ENCODE measurements at places on chromosomes 12 and 14.

DNA sequence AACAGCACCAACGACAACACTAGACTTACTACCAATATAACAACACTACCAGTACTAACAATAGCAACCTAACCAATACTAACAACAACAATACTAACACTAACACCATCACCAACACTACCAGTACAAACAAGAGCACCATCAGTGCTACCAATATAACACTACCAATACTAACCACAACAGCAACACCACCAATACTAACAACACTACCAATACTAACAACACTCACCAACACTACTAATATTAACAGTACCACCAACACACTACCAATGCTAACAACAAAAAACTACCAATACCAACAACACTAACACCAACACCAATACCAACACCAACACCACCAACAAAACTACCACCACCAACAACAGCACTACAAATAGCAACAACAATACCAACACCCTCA is 25.1 kb downstream of the PTGER2 start:
- no peak for DNase-seq

DNA sequence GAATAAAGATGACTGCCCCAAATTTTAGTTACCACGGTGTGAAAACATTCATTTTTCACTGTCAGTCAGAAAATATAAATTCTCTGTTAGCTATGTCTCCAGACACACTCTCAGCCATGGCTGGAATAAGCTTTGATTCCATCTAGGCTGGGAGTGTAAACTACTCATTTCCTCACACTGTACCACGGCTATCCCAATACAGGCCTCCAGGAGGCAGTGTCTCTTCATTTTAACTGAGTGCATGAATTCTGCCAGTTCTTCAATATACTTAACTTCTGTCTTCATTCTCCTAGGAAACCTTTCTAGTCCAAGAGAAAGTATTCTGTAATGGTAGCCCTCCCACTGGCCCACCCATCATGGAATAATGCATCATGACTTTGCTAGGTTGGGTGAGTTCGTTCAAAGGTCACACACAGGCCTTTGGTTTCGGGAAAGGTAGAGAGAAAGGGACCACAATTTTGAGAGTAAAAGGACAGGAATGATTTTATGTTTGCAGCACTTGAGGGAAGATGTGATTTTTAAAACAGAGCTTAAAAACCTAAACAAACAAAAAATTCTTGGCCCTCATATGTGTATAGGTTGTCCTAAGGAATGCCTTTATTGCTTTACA is 381.1 kb downstream of the SEC23A start:
- no peak for DNase-seq

DNA sequence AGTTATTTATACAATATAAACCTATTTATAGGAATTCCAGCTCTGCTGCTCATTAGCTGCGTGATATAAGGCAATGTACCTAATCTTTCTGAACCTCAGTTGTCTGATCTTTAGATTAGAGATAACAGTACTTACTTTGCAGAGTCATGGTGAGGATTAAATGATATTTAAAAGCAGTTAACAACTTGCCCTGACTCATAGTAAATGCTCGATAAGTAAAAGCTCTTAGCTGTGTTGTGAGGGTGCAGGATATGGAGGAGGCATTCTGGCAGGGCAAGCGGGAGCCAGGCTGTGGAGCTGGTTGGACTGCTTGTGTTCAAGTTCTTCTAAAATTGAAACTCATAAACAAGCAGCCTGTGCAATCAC is 140.0 kb upstream of the PRICKLE1 start:
- no peak for DNase-seq

GRCh38 chr14:101195309-101195901 is 291.9 kb upstream of the RTL1 start:
- no peak for DNase-seq

- DNase-seq = no peak
These were observed 169.2 kb downstream of the PAWR start for GRCh38 chr12:79521576-79521975.

- DNase-seq = no peak
These were observed at the start of gene CLEC4A for GRCh38 chr12:8123124-8123912. Gene CLEC4A (plus strand): TSS chr12:8123617. CDS start chr12:8123879, 262 bp downstream.

- no peak for DNase-seq
These were observed 4.0 kb upstream of the C1R start for GRCh38 chr12:7096006-7096932.

DNA sequence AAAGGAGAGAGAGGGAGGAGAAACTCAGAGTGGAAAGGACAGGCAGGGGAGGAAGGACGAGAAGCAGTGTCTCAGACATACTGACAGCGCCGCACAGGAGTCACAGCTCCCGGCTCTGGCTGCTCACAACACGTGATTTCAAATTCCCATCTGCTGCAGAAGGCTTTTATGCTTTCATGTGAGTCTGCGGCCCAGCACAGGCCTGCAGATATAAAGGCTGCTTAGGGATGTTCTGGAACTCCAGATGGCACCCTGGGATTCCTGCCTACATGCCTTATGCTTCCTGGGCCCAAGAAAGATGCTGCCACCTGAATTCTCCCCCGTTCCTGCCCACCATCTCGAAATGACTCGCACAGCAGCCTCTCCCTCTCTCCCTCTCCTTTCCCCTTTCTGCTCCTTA is 89.6 kb downstream of the NUAK1 start:
- DNase-seq = no peak

DNA sequence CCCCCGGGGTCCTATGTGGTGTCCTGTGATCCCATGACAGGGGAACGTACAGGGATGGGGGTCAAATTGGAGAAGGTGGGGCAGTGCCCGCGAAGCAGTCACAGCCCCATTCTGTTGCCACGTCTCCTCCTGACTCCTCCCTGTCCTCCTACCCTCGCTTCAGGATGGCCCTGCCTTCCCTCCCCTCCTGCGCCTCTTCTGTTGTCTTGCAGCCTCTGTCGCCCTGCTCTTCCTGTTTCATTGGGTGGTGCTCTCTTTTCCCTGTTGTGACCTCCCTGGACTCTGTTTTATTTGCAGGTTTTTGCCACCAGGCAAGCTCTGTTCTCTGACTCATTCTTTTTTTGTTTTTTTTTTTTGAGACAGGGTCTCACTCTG is 18.7 kb downstream of the CABP1 start:
- no peak for DNase-seq

DNA sequence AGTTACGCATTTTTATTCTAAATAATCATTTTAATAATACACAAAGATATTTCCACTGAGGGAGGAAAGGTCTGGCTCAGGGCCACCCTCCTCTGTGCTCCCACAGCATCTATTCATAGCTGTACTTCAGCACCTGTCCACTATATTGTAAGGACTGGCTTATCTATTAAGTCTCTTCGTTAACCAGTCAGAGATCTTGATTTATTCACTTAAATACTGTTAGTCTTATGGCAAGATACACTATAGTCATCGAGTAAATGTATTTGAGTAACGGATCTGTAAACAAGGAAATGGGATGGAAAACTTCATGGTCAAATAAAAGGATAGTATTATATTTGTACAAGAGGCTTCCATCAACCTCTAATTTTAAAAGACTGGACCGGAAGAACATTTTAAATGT is 54.6 kb downstream of the SPTLC2 start:
- no peak for DNase-seq

DNA sequence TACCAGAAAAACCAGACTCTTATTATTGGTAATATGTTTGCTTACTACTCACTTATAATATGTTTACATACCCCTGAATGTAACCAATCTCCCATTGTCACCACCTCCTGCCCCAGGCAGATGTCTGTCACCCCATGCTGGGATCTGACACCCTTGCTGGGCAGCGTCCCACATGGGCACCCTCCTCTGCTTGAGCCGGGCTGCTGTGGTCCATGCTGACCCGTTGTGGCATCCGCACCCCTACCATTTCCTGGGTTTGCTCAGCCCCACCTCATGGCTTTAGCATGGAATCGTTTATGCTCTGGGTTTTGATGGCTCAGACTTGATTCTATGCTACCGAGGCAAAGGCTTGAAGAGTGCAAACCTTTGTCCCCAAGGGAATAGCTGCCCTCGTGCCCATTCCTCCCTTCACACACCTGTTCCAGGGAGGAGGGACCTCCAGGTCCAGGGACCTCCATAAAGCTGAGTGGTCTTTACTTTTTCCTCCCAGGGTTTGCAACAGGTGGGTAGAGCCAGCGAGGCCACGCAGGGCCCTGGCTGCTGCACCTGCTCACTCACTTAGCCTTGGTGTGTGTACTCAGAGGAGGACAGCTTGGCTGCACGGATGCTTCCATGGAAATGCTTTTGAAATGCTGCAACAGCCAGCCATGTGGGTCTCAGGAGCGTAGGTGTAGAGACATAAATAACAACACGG is 68.7 kb downstream of the PRMT8 start:
- no peak for DNase-seq

GRCh38 chr12:91057368-91058165 is at the start of gene KERA:
Gene KERA (minus strand): TSS chr12:91058024. CDS start chr12:91056281, 1,743 bp downstream.
- no peak for DNase-seq

DNA sequence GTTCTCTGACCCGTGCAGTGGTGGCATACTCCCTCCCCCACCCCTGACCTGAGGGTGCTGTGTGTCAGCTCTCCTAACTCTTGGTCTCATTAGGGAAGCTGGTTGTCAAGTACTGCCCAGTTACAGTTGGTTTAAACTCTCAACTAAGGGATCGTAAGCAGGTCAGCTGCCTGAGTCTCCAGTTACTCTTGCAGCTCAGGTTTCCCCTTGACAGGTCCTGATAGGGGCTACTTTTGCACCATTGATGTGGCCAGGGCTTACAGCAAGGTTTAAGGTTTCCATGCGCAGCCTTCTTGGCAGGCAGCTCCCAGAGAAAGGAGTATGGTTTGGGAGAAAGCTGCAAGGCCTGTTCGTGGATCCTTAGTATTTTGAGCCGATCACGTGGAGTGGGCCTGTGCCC is 74.5 kb downstream of the ETV6 start:
- DNase-seq = no peak

DNA sequence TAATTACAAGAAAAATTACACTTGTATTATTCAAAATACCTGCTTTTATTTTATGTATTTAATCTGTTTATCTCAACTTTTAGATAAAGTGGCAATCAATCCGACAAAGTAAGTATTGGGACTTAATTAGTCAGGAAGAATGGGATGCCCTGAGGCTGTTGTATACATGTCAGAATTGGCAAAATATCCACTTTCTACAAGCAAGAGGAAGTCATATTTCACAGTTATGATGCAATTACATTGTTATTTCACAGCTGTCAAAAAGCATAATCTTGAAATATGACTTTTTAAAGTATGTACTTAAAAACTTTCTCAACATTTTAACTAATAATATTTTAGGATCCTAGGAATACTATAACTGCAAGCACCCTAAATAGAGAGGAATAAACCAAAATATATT is 357.1 kb upstream of the MGAT4C start:
- no peak for DNase-seq

- no peak for DNase-seq
These were observed 70.8 kb downstream of the SRGAP1 start for GRCh38 chr12:63915105-63915800.

- no peak for DNase-seq
These were observed 22.9 kb upstream of the CACNA1C start for GRCh38 chr12:2029851-2030250.

DNA sequence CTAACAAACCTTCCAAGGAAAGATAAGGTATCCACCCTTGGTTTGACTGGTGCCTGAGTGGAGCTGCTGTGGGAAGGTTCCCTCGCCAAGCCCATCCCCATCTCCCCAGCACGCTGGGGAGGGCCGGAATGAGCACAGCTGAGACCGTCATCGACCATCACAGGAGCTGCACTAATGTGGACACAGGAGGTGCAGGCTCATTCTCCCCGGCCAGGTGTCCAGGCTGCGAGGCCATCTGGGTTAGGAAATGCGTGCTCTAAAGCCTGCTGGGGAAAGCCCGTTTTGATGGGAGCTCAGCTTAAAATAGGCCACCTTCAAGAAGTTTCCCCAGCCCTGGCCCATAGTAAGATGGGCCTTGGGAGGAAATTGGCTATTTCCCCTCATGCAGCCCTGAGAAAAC is 35.2 kb upstream of the FOXN3 start:
- DNase-seq = no peak

DNA sequence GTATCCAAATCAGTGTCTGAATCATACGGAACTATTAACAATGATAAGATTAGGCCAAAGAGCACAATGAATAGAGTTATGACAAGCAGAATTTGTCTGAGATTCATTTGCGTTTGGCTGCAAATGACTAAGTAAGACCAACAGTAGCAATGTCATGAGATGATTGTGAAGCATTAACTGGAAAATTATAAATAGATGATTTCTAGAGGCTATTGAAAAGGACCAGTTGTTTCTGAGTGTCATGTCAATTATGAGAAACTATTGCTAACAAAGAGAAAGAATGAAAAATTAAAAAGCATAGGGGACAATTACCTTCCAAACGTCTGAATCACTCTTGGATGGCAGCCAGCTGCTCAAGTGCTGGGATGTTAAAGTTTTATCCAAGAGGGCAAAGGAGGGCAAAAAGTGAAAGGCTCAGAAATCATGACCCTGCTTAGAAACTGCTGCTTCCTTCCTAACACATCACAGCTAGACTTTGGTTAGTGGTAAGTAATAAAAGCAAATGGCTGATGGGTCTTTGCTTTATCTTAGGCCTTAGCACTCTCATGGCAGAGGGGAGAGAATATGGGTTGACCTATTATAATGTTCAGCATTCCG is 89.0 kb downstream of the AKAP6 start:
- DNase-seq = no peak

- no peak for DNase-seq
These were observed 5.4 kb downstream of the C12orf75 start for GRCh38 chr12:105335856-105336255.

DNA sequence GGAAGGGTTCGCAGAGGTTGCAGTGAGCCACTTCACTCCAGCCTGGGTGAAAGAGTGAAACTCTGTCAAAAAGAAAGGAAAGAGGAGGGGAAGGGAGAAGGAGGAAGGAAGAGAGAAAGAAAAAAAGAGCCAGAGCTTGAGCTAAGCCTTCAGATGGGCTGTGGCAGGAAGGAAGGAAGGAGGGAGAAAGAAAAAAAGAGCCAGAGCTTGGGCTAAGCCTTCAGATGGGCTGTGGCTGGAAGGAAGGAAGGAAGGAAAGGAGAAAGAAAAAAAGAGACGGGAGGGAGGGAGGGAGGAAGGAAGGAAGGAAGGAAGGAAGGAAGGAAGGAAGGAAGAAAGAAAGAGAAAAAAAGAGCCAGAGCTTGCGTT is 13.6 kb upstream of the ANKRD9 start:
- no peak for DNase-seq

DNA sequence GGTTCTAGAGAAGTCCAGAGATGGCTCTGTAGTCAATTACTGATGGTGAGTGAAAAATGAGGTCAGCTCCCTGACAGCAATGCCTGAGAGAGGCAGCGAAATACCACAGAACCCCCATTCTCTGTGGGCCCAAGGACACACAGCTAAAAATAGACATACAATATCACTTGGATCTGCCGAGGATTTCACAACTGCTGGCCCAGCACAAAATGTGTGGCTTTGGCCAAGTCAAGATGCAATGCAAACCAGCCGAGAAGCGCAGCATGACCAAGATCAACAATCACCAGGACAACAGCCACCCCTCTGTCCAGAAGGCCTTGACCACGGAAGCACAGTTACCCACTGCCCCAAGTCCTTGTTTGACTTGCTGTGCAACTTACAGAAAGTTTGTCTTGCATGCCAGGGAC is 52.2 kb downstream of the CKAP4 start:
- DNase-seq = no peak

GRCh38 chr14:100071545-100071944 is 6.3 kb downstream of the EVL start:
- no peak for DNase-seq
